ENCODE measurements at places on chromosomes 1 and 21.

DNA sequence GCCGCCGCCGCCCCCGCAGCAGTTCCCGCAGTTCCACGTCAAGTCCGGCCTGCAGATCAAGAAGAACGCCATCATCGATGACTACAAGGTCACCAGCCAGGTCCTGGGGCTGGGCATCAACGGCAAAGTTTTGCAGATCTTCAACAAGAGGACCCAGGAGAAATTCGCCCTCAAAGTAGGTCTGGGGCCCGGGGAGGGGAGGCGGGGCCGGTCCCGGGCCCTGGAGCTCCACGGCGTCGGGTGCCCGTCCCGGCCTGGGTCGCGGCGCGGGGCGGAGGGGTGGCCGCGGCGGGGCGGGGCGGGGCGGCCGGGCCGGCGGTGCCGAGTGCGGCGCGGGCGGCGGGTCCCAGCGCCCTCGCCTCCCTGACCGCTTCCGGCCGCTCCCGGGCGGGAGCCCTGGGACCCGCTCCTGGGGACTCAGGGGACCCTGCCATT lies 646 bp downstream of the MAPKAPK2 start:
- no peak for DNase-seq

- no peak for DNase-seq
Measured at GRCh38 chr1:177227978-177228692, 57.4 kb downstream of the BRINP2 start.

GRCh38 chr1:167642501-167642826 lies 12.4 kb downstream of the RCSD1 start:
- no peak for DNase-seq

DNA sequence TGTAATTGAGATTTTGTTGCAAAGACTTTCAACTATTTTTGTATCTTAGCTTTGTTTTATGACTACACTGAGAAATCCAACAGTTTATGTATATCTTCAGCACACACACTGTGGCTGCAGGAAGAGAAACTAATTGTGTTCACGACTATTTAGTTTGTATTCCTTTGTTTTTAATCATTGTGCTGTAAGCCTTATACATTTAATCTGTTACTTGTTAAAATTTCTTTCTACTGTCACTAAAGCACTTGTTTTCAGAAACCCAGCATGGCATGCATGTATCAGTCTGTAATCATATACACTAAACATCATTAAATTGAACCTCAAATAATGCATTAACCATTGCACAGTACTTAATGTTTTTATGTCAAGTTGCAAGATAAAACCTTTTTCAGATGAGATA lies 656 bp downstream of the ANGPTL1 start:
- no peak for DNase-seq

- DNase-seq = no peak
Measured at GRCh38 chr1:53693339-53693738, 45.6 kb downstream of the GLIS1 start.

DNA sequence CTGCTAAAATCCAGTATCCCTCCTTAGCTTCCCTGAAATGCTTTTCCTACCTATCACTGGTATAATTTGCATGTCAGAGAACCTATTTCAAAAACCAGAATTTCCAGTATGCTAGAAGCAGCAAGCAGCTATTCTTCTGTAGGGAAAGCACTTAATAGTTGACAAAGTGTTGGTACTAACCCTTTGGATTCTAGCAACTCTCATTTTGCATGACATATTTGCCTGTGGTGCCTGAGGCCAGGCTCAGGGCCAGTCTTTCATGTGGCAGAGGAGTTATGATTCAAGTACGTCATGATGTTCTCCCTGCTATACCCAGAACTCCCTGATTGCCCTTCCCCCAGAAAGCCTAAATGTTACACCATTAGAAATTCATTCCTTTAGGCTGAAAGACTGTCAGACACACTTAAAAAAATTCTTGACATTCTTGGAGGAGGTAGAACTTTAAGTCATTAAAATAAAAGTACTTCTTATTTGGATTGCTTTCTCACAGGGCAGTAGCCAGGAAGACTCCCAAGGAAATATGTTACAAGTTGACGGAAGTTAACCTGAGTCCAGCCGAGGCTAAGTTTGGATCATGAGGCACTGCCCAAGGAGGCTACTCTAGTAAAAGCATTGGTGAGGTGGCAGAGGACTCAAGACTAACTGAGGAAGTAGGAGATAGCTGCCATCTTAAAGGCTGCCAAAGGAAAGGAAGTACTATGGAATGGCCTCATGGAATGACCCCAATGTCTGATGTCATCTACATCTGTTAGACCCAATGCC lies 298.4 kb upstream of the SPAG17 start:
- no peak for DNase-seq

DNA sequence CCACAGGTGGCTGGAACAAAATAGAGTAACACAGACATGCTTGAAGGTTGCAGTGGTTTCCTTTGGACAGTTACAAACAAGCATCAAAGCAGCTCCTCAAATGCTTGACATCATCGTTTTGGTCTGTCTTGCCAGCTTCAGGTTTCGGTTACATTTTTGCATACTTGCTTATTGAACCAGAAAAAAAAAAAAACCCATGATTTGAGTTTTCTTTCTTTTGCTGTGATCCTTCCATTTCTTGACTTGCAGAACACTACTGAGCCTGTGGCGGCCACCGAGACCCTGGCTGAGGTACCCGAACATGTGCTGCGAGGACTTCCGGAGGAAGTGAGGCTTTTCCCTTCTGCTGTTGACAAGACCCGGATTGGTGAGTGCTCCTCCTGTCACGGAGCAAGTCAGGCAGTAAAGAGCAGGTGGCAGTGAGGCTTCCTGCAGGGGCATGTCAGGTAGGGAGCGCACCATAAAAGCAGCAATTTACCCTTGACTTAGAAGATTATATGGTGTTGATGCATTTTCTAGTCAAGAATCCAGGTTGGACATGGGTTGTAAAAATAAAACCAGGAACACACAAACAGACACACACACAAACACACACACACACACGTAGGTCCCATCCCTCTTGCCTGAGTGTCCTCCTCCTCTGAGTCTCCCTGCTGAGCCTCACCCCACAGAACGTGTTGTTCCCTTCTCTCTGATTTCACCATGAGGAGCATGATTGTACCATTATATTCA lies 30.9 kb downstream of the PRDM2 start:
- peak; percentile 75 for DNase-seq

- no peak for DNase-seq
Measured at GRCh38 chr1:209648346-209648745, 3.9 kb downstream of the LAMB3 start.

DNA sequence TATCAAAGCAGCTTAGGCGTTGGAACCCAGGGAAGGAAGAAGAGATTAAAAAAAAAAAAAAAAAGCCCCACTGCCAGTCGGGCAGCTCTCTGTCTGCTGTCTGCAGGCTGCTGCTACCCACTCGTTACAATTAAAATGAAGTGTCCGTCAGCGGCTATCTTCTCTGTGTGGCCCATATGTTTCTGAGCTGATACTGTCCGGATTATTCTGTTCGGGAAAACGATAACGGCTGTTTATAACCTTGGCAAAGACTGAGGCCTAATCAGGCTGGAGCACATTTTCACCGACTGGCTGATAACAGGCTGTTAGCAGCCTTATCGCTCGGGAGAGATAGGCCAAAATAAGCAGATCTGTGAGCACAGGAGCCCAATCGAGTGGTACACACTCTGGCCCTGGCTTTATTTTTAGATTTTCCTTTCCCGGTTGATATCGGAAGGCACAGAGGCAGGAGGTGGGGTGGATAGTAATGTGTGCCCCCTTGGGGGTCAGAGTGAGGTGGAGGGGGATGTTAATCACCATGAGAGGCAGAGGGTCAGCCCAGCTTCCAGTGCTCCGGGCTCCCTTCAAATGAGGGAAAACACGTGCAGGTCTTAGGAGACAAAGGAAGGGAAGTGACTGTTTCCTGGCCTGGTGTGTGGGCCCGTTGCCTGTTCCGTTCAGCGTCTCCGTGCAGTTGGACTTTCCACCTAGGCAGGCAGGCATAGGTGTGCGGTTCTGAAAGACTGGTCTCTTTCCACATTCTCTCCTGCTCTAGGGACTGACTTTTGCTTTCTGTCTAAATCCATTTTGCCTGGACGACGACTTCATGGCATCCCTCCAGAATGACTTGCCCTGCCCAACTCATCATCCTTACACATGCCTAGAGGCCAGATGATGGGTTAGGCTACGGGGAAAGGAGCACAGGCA lies 153.4 kb downstream of the PBX1 start:
- no peak for DNase-seq

- no peak for DNase-seq
Measured at GRCh38 chr1:245807954-245808719, 653.4 kb downstream of the KIF26B start.

DNA sequence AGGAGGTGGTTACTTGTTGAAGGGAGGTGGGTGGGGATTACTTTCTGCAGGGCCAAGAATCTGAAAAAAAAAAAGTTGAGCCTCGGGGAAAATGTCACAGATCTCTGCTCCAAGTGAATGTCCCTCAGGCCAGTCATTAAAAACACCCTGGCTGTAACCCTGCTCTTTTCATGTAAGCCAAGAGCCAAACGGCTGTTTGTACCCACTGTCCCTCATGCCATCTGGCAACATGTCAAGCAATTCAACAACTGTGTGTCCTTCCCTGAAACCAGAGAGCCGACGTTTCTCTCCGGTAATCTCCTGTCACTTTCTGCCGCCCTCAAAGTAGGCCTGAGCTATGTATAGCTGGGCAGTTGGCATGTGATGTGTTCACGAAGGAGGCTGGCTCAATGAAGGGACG lies 14.7 kb downstream of the CASQ2 start:
- DNase-seq = no peak

DNA sequence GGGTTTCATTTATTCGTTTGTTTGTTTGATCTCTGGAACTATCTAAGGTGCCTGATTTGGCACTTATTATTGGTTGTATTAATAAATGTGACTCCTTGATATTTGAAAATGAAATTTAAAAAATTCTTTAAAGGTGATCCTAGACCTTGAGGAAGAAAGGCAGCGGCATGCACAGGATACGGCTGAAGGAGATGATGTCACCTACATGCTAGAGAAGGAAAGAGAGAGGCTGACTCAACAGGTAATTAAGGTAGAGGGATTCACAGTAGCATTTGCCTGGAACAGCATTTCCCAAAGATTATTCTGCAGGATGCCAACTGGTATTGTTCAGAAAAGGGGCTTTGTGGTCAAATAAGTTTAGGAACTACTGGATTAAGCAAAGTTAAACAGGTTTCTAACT lies 54.4 kb upstream of the WNT2B start:
- DNase-seq = no peak

DNA sequence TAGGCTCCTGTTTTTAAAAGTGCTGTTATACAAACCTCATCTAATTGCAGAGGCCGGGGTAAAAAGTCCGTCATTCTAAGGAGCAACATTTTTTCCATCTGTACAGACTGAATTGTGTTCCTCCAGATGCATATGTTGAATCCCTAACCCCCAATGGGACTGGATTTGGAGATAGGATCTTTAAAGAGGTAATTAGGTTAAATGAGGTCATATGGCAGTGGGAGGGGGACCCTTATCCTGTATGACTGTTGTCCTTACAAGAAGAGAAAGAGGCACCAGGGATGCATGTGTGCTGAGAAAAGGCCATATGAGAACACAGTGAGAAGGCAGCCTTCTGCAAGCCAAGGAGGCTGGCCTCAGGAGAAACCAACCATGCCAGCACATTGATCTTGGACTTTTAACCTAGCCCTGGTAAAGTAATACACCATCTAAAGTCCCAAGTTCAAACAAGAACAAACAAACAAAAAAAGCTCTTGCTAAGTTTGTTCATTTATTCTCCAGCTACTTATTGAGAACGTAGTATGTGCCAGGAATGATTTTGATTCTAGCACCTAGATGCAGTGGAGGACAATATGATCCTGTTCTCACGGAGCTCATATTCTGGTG lies 352.4 kb downstream of the NTNG1 start:
- DNase-seq = no peak

DNA sequence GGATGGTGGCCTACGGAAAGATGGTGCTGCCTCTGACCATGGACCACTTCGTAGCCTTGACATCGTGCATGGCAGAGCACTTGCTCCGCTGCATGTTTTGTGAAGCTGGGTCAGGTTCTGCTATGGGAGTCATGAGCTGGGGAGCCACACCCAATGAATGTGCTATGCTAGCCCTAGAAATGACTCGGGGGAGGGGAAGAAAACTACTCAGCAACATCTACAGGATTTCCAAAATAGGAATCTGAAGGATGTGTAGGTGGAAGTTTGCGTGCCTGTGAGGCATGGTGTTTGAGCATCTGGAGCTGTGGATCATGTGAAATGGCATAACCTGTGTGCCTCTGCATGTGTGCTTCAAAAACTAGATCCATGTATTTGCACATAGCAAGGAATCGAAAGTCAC lies 247.3 kb downstream of the CACNA1E start:
- no peak for DNase-seq

GRCh38 chr1:21653744-21654100 lies 15.4 kb downstream of the RAP1GAP start:
- no peak for DNase-seq

GRCh38 chr1:22410401-22410800 lies 41.2 kb upstream of the ZBTB40 start:
- no peak for DNase-seq

DNA sequence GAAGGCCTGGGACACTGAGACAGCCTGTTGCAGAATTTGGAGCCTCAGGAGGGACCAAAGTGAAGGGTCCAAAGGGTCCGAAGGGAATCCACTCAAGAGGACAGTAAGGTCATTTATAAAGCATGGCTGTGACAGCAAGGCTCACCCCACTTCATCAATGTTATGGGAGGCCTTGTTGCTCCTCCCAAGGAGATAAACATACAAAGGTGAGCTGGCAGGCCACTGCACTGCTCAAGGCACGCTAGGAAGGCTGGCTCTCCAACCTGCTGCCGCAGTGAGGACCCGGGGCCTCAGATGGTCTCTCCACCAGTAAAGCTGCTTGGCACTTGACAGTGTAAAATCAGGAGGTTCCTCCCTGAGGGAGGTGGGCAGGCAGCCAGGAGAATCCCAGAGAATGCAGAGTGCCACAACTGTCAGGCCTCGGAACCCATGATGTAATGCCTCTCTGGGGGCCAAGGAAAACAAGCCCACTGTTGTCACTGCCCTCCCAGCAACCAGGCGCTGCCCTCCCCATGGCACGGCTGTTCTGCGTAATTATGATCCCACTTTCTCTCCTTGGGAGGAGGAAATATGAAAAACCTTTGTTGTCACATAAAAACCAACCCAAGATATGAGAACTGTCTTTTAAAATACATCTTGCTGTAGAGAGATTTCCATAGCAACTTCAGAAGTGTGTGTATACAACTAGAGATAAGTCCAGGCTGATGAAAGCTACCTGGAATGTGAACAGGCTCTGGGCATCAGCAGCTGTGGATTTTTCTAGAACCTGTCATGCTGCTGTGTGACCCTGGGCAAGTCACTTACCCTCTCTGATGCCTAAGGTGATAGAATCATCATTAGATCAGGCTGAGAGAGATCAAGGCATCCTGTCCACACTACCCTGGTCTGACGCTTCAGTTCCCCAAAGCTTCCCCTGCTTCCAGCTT lies 102.5 kb downstream of the KCNN3 start:
- DNase-seq = no peak

- DNase-seq = no peak
Measured at GRCh38 chr1:91189096-91189495, 167.3 kb upstream of the ZNF644 start.
